ENCODE measurements at places on chromosomes 13 and 19. TPM values are rescaled to one million over a fixed set of nuclear protein-coding genes. Genes with fewer than 3 reads are reported as not detected.

The KCNRG gene
- 0.78 TPM for total RNA-seq

The LRRC25 gene
- 2.2 TPM for total RNA-seq

The CRLF1 gene
- total RNA-seq, result 30.6 TPM

GRCh38 chr19:57357406-57357805 is 5.9 kb upstream of the TRAPPC2B start:
- DNase-seq, result no peak

DNA sequence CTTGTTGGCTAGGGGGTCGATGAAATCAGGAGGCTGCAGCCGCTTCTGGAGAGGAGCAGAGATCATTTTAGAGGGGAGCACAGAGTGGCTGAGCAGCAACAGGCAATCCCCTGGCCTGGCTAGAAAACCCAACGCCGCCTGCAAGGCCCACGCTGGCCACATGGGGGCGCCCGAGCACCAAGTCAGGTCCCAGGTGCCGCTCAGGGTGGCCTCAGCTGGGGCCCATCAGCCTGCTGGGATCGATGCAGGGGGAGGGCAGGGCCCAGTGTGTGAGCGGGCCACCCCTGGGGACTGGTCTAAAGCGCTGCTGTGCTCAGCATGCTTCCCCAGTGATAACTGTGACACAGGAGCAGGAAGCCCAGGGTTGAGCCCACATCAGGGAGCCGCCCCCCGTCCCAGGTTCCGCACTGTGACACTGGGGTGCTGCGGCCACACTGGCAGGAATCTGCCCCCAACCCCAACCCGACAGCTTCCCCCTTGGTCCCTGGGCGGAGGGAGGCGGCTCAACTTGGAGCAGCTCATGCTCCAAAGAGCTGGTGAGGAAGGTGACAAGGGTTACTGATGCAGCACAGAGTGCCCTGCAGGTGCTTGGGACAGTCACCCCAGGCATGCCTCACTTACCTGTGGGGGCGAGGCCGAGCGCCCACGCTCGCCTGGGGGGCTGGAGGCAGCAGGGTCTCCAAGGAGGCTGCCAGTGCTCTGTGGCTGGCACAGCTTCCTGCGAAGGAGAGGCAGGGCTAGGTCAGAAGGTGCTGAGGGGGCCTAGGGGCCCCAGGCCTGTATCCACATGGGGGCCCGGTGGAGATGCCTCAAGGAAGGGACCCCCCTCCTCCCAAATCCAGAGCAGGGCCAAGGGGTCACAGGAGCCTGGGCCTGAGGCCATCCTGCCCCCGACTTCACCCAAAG is 13.3 kb upstream of the ISYNA1 start:
- DNase-seq, result peak; percentile 97

DNA sequence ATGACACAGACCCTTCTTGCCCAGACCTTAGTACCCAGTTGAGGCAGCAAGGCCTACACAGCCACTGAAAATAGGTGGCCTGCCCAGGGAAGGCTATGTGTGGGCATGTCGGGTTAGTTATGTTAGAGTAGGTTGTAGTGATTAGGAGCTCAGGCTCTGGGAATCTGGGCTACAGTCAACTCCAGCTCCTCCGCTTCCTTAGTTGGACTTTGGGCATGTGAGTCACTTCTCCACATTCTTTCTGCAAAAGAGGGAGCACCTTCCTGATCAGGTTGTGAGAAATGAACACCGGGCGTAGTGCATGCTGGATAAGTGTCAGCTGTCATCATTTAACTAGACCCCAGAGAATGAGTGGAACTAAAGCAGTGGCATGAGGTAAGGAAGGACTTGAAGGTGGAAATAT is 64.8 kb downstream of the ARHGAP35 start:
- DNase-seq, result no peak

- DNase-seq, result no peak
Measured at GRCh38 chr19:12757544-12758274, 6.1 kb downstream of the BEST2 start.

DNA sequence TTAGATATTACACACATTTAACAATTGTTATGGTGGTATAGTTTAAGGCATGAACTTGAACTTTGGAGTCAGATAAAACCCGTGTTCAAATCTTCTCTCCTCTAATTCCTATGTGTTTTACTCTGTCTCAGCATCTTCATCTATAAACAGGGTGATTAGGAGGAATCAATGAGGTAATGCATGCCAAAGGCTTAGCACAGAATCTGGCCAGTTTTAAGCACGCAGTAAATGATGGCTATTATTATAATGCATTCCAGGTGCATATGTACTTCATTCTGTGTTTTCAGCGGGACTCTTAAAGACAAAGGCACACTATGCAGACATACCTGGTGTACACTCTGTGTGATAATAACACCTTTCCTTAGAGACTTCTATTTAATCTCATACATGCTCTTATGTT is 88.0 kb upstream of the FRY start:
- DNase-seq, result no peak

DNA sequence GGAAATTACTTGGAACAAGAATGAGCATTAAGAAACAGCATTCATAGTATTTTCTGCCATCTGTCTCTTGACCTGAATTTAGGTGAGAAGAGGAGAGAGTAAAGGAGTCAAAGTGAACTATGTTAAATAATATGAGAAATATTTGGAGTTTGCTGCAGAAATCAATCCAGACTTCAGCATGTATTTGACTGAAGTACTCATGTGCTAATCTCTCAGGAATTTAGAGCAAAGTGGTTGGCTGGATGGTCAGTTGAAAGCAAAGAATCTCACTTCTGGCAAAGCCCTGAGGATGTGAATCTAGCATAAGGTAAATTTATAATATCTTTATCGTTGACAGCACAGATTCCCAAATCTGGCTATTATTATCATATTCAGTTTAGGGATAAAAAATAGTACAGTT is 394.3 kb downstream of the PCDH17 start:
- DNase-seq, result no peak

All from lower leg skin (tissue), 4 donors.